ENCODE measurements at places on chromosomes 2 and 18.

- no peaks in the 10 kb centered on the region for H3K27me3 ChIP-seq
- peaks cover 32% of the 10 kb centered on the region for H3K36me3 ChIP-seq
- no peak overlapping the region for H3K4me3 ChIP-seq
- no peak overlapping the region for H3K27ac ChIP-seq
- DNase-seq = no peak
Observed at GRCh38 chr2:186497928-186498327, 11.9 kb downstream of the ZC3H15 start.

- no peak overlapping the region for H3K4me3 ChIP-seq
- H3K36me3 ChIP-seq = no peaks in the 10 kb centered on the region
- H3K4me1 ChIP-seq = no peaks in the 10 kb centered on the region
- no peak for DNase-seq
- no peaks in the 10 kb centered on the region for H3K27me3 ChIP-seq
Observed at GRCh38 chr2:80858965-80859364, 554.4 kb upstream of the LRRTM1 start.

DNA sequence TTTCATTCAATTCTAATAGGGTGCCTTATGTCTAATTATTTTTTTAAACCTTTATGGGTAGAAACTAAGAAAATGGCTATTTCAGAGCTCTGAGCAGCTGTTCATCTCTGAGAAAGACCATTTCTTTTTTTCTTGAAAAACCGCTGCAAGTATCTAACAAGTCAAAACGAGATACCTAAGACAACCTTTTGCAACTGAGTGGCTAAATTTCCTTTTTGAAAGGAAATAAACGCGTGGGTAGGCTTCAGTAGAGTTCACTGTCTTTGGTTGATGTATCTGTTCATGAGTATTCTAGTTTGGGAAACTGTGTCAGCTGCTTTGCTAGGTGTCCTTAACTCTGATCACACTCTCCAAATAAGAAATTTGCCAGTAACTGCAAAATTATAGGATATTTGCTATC lies 104.3 kb upstream of the LINC00305 start:
- no peak overlapping the region for H3K4me3 ChIP-seq
- no peak for DNase-seq
- H3K27me3 ChIP-seq = no peaks in the 10 kb centered on the region
- H3K4me1 ChIP-seq = no peaks in the 10 kb centered on the region

DNA sequence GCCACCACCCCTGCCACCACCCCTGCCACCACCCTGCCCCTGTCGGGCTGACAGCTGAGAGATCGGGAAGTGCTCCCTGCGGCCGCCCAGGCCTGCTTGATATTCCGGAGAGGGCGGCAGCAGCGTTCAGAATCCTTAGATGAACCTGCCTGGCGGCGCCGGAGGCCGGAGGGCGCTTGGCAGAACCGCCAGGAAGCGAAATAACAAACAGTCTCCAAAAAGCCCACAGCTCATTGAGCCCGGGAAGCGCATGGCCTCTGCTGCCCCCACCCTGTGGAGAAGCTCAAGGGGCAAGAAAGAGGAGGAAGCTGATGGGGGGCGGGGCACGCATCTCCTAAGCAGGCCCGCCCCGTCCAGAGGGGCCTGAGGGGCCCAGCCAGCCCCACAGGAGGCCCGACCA lies 92.2 kb upstream of the MBOAT2 start:
- no peaks in the 10 kb centered on the region for H3K27me3 ChIP-seq
- no peak overlapping the region for H3K4me3 ChIP-seq
- no peaks in the 10 kb centered on the region for H3K36me3 ChIP-seq
- DNase-seq = no peak

- H3K4me1 ChIP-seq = no peaks in the 10 kb centered on the region
- H3K27me3 ChIP-seq = no peaks in the 10 kb centered on the region
- H3K27ac ChIP-seq = no peak overlapping the region
- DNase-seq = no peak
- no peaks in the 10 kb centered on the region for H3K36me3 ChIP-seq
- no peak overlapping the region for H3K4me3 ChIP-seq
Observed at GRCh38 chr18:49127471-49128190, 176.9 kb upstream of the SMAD7 start.

DNA sequence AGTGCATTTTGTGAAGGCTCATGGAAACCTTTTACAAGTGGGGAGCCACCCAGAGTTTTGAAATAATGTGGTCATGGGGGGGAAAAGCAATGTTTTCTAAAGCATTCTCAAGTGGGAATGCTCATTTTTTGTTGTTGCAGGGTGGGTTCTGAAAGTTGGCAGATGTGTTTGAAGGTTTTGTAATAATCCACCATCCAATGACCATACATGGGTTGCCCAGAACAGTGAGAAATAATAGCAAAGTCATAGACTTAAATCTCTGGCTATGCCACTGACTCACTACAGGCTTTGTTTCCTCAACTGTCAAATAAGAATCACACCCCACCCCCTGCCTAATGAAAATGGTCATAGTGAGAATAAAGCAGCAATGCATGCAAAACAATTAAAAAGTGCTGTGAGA lies 2.9 kb downstream of the DSG3 start:
- H3K27me3 ChIP-seq = no peaks in the 10 kb centered on the region
- no peak overlapping the region for H3K4me3 ChIP-seq
- no peak overlapping the region for H3K27ac ChIP-seq

DNA sequence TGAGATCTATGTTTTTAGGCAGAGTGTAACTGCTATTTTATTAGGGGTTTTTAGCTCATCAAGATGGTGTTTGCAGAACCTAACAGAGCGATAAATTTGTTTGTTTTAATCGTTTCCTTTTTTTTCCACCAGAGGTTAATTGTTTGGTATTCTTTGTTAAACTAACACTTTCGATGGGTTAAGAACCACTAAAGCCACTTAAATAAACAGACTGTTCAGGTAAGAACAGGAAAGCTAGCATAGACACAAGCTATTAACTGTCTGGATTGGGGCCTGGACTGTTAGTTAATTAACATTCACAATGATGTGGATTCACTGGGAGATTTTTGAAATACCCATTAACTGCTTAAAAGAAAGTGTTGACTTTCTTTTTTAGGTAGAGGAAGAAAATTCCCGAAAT lies 209.0 kb upstream of the COPS8 start:
- H3K36me3 ChIP-seq = no peaks in the 10 kb centered on the region
- no peaks in the 10 kb centered on the region for H3K27me3 ChIP-seq
- no peaks in the 10 kb centered on the region for H3K4me1 ChIP-seq
- no peak for DNase-seq

DNA sequence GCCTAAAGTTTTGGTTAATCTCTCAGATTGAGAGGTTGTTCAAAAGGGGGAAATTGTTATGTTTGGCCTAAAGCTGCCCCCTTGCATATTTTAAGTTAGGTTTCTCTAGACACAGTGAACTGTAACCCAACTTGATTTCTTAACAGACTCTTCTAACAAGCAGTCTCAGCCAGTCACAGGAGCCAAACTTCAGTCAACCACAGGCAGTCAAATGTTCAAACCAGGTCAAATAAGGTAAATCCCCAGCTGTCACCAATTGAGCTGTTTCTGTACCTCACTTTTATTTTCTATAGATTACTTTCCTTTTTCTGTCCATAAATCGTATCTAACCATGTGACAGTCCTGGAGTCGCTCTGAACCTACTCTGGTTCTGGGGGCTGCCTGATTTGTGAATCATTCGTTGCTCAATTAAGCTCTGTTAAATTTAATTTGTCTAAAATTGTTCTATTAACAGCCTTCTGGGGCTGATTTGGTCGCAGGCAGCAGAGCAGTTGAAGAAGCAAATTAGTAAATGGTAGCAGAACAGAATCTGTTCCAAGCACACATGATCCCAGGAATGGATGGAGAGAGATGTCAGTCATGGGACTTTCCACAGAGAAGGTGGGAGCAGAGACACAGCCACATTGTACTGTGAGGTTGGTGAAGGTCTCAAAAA lies 16.4 kb upstream of the NFU1 start:
- H3K36me3 ChIP-seq = no peaks in the 10 kb centered on the region
- no peak for DNase-seq
- no peaks in the 10 kb centered on the region for H3K27me3 ChIP-seq

GRCh38 chr2:10042301-10043161 lies 819 bp upstream of the KLF11 start:
- H3K4me1 ChIP-seq = peaks cover 6% of the 10 kb centered on the region
- DNase-seq = peak; percentile 62
- H3K27ac ChIP-seq = peak overlapping the region; percentile 97
- peaks cover 1% of the 10 kb centered on the region for H3K36me3 ChIP-seq

DNA sequence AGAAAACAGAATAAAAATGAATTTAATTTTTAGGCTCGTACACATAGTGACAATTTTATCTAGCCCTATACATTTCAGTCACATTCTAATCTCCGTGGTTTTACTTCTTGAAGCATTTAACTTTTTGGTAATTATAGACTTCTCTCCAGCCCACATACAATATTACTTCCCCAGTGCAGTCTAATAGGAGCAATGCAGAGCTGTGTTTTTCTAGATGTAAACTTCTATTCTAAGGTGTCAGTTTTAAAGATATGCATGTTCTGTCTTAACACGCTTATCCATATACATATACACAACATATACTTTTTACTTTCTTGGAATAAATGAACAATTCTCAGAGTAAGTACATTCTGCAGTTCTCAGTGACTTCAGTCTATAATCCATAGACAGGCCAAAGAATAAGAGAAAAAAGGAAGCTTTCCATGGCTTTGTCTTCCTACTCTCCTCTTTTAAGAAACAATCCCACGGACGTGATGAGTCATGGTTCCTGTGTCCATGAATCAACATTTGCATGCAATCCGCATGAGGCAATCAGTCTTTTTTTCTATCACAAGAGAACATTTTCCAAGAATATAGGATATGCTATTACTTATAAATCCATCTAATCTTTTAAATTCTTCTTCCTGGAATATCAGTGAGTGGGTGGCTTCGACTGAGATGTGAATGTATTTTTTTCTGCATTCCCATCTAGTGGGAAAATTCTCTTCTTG lies 42.8 kb downstream of the CCDC102B start:
- H3K4me1 ChIP-seq = no peaks in the 10 kb centered on the region
- no peaks in the 10 kb centered on the region for H3K27me3 ChIP-seq
- no peak for DNase-seq
- no peaks in the 10 kb centered on the region for H3K36me3 ChIP-seq
- no peak overlapping the region for H3K4me3 ChIP-seq

- H3K27me3 ChIP-seq = no peaks in the 10 kb centered on the region
- no peaks in the 10 kb centered on the region for H3K4me1 ChIP-seq
- no peak overlapping the region for H3K27ac ChIP-seq
- H3K36me3 ChIP-seq = no peaks in the 10 kb centered on the region
- DNase-seq = no peak
Observed at GRCh38 chr2:29698216-29698615, 223.2 kb downstream of the ALK start.

GRCh38 chr18:36505665-36506064 lies 208.2 kb downstream of the FHOD3 start:
- DNase-seq = no peak
- H3K27me3 ChIP-seq = no peaks in the 10 kb centered on the region
- no peak overlapping the region for H3K27ac ChIP-seq
- no peak overlapping the region for H3K4me3 ChIP-seq

GRCh38 chr2:65300134-65300760 lies 72.6 kb downstream of the ACTR2 start:
- peak overlapping the region; percentile 76 for H3K27ac ChIP-seq
- no peaks in the 10 kb centered on the region for H3K27me3 ChIP-seq
- no peak overlapping the region for H3K4me3 ChIP-seq
- DNase-seq = peak; percentile 27

GRCh38 chr18:79384834-79385233 lies 10.9 kb upstream of the NFATC1 start:
- H3K4me1 ChIP-seq = no peaks in the 10 kb centered on the region
- DNase-seq = no peak
- no peak overlapping the region for H3K27ac ChIP-seq
- no peak overlapping the region for H3K4me3 ChIP-seq
- H3K36me3 ChIP-seq = no peaks in the 10 kb centered on the region
- H3K27me3 ChIP-seq = no peaks in the 10 kb centered on the region

- H3K27ac ChIP-seq = no peak overlapping the region
- no peak overlapping the region for H3K4me3 ChIP-seq
- no peak for DNase-seq
- no peaks in the 10 kb centered on the region for H3K36me3 ChIP-seq
- H3K27me3 ChIP-seq = no peaks in the 10 kb centered on the region
Observed at GRCh38 chr2:202115479-202115971, 42.5 kb downstream of the KIAA2012 start.

DNA sequence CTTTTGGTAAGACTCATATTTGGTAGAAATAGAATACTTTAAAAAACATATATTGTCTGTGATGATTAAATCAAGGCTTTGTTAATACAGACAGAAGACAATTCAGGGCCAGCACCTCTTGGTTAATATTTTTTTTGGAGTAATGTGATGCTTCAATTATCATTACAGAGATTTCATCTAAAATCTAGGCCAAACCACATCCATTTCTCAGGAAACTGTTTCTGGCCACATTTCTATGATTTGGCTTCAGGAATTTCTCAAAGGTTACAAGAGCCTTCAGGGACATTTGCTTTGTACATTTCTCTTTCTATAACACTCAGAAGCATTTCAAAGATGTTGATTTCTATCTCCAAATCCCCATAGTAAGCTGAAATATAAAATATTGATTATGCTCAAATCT lies 614.9 kb downstream of the LRP1B start:
- H3K4me1 ChIP-seq = no peaks in the 10 kb centered on the region
- no peak overlapping the region for H3K27ac ChIP-seq
- H3K36me3 ChIP-seq = no peaks in the 10 kb centered on the region
- no peak for DNase-seq
- H3K27me3 ChIP-seq = no peaks in the 10 kb centered on the region

- no peaks in the 10 kb centered on the region for H3K36me3 ChIP-seq
- no peak for DNase-seq
- no peak overlapping the region for H3K27ac ChIP-seq
- no peak overlapping the region for H3K4me3 ChIP-seq
Observed at GRCh38 chr2:39429746-39430145, 7.3 kb downstream of the MAP4K3 start.

DNA sequence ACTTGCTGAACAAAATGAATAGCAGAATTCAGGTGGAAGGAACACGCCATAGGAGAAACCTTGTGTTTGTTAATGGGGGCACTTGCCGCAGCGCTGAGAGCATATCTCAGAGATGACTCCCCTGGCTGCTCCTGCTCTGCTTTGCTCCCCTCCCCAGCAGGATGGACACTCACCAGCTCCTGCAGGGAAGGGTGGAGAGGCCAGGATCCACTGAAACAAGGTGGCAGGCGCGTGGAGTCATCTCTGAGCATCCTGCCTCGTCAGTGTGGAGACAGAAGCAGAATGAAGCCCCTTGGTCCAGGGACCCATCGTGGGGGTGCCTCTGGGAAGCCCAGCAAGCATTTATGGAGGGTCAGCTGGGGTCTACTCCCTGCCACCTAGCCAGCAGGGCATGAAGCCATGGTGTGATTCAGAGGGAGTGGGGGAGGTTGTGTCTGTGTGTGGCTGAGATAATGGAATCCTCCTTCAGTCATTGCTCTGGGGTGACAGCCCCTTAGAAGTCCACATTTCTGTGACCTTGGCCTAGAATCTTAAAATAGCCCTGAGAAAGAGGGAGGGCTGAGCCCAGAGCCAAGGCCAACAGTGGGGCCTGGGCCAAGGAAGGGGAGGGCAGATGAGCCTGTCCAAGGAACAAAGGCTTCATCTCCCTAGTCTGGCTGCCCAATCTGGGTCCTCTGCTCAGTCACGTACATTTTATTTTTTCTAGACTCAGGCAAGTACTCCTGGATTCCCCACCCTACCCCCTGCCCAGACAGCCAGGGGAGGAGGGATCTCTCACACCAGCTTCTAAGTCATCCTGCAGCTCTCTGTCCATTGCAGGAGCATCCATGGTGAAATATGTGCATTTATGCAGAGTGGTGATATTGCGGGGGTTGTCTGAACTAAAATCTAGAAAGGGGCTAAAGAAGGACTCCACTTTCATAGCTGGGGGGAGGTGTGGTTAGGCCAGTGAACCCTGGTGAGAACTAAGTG lies 215.4 kb downstream of the ZBTB7C start:
- no peaks in the 10 kb centered on the region for H3K27me3 ChIP-seq
- H3K36me3 ChIP-seq = no peaks in the 10 kb centered on the region
- peaks cover 5% of the 10 kb centered on the region for H3K4me1 ChIP-seq
- H3K27ac ChIP-seq = no peak overlapping the region
- no peak overlapping the region for H3K4me3 ChIP-seq
